ENCODE measurements at places on chromosomes 11 and 22.

- DNase-seq, result no peak
Observed at GRCh38 chr22:43297270-43298061, 45.7 kb downstream of the SCUBE1 start.

DNA sequence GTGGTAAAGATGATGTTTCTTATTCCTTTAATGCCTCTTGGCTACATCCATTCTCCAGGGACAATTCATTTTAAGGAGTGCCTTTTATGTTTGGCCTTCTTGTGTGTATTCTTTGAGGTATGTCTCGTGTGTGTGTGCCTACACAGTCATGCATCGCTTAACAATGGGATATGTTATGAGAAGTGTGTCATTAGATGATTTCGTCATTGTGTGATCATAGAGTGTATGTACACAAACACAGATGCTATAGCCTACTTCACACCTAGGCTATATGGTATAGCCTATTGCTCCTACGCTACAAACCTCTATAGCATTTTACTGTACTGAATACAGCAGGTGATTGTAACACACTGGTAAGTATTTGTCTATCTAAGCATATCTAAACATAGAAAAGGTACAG lies 23.0 kb downstream of the ZNF202 start:
- DNase-seq, result no peak

DNA sequence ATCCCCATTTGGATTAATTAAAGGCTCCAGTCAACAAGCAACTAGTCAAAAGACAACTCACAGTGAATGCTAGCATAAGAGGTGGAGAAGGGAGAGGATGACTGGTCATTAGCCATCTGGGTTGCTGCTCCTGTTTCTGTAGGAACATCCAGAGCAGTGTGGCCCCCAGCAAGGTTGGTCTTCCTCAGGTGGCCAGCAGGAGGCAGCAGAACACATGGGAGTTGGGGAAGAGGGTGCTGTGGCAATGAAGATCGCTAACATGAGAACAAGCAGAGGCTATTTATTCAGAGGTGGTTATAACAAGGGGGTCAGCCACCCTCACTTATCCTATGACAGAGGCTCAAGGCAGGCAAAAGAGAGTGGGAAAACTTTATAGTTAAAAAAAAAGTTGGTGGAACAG lies 21.3 kb downstream of the IZUMO1R start:
- no peak for DNase-seq

DNA sequence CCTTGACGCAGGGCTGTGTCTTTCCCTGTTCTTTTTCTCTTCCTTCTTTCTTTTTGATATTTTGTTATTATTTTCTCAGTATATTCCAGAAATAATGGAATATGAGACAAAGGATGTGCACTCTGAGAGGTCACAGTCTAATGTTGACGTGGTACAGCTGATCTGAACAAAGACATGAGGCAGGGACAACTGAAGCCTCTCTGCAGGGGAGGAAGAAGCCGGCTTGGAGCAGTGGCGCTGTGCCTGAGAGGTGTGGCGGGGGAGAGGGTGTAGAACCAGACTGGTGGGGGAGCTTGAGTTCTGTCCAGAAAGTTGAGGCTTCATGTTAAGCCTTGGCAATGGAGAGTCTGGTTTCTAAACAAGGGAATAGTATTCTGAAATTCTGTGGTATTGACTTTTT lies 34.7 kb downstream of the ADAMTS15 start:
- DNase-seq, result no peak

DNA sequence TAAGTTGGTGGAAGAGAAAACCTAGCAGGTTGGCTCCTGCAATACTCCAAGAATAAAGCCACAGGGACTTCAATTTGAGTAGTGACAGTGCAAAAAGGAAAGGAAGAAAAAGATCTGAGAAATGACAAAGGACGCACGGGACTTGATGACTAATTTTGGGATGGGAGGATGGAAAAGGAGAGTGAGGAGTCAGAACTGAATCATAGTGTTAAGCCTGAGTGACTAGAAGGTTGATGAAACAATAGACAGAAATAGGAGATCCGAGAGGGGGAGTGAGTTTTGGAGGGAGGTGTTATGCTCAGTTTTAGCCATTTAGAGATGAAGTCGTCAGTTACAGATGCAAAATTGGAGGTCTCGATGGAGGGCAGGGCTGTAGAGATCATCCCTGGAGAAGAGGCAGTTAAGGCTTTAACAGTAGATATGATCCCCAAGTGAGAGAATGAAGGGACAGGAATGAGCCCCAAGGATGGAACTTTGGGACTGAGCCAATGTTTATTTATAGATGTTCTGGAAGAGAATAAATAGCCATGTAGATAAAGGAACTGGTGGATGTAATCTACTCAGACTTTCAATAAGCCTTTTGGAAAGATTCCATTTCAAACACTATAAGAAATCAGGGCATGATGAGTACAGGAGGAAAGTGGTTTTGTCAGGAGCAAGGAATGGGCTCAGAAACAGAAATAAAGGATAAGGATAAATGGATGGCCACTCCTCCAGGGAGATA lies 108.9 kb upstream of the NCAM1 start:
- no peak for DNase-seq

DNA sequence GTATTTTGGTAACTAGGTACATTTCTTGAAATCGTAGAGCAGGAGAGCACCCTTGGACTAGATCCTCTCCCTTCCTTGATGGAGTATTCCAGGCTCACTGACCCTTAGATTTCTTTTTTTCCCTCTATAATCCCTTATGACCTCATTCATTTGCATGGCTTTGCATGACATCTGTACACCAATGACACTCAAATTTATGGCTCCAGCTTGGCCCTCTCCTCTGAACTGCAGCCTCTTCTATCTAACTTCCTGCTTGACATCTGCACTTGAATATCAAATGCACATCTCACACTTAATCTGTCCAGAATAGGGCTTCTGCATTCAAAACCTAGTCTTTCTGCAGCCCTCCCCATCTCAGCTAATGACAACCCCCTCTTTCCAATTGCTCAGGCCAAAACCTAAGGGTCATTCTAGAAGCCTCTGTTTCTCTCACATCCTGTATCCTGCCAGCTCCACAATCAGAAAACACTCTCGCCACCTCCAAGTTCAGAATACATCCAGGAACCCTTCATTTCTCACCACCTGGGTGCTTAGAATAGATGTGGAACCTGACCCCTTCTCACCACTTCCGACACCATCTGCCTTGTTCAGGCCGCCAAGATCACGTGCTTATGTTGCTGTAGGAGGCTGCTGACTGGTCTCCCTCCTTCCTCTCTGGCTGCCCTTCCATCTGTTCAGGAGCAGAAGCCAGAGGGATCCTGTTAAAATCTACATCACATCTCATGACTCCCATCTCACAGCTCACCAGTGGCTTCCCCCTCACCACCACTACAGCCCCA lies 138.9 kb upstream of the MTNR1B start:
- DNase-seq, result no peak
